ENCODE measurements at places on chromosomes 1 and 21.
A peak's percentile ranks its signal among the peaks of the same experiment; 100 is the strongest.

DNA sequence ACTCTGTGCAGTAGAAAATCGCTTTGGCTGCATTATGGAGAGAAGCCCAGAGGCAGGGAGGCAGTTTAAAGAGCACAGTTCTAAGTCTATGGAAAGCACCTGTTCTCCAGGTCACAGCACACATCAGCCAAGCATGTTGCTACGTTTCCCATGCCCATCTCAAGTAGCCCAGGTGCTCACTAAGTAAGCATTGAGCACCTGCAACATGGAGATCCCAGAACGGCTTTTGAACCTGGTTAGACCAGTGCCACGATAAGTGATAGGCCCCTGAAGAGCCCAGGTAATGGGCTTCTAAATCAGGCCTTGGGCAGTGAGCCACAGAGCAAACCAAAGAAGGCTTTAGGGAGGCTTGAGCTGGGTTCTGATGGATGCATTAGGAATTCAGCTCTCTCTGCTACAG, 186.2 kb downstream of the C1orf94 start:
- DNase-seq: no peak

DNA sequence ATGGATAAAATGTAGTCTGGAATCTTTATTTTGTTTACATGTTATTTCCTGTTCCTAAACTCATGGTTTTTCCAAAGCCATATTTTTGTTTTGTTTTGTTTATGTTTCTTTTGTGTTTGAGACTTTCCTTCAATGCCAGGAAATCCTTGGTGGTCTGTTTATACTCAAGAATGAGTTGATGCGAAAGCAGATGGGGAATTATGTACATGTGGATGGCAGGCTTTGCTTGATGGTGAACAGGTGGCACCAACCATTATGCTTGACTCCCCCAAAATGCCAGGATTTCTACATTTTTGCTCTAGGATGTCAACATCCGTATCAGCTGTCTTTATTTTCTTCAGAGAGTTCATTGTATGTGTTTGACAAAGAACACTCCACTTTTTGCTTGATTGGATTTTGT, 448.5 kb downstream of the PRDM2 start:
- DNase-seq: no peak

GRCh38 chr1:204572923-204573922, 57.0 kb downstream of the MDM4 start:
- DNase-seq: no peak

DNA sequence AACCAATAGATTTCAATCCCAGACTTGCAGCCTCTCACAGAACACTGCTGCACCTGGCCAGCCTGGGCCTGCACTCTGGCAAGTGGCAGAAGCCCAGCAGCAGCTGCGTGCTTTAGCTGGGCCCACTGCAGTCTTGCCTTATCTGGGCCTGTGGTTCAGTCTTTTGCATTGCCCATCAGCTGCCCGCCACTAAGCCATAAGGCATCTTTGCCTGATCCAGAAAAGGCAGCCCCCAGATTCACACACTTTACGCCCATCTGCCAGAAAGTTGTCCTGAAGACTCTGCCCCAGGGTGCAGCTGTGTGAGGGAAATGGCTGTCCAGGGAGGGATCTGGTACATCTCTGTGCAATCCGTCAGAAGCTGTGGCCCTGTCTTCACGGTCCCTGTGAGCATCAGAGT, 217.0 kb downstream of the DNAH14 start:
- DNase-seq: no peak

DNA sequence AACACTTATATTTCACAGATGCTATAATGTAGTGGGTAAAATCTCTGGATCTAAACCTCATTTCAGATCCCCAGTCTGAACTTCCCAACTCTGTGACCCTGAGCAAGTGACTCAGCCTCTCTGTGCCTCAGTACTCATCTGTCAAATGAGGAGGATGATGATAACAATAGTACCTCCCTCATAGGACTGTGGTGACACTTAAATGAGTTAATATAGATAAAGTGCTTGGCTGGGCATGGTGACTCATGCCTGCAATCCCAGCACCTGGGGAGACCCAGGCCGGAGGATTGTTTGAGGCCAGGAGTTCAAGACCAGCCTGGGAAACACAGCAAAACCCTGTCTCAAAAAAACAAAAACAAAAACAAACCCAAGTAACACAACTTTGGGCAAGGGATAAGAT, 4.7 kb upstream of the ECE1 start:
- DNase-seq: peak; percentile 50

- DNase-seq: no peak
Observed at GRCh38 chr21:20507783-20508182, 490.4 kb upstream of the NCAM2 start.

DNA sequence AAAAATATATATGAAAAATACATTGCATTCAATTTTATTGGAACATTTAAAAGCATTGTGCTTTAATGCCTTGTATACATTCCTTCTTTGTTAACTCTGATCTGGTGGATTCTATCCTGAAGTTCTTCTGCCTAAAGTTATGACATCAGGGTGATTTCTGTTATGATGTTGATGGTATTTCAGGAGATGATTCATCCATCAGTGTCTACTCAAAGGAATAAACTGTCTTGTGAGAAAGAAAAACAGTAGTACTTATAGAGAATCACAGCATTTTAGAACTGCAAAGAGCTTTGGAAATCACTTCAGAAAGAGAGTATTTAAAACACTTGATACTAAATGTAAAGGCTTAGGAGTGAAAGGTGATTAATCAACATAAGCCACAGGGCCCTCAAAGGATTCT, 155.7 kb downstream of the PTPRC start:
- no peak for DNase-seq
